CD8-positive, alpha-beta memory T cell (primary cell): ENCODE measurements at places on chromosomes 12 and 14.

DNA sequence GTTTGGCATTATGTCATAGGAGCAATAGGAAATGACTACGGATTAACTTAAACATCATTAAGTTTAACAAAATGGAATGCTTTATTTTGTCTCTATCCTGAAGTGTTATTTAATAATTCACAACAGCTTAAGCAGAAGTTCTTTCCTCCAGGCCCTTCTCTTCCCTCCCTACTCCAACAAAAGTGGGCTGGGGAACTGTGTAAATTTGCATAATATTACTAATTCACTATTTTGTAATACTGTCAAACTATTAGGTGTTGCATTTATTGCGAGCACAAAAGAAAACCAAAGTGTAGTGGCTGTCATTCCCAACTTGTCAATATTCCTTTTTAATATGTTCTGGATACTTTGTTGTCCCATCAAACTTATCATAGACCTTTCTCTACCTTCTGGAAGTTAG, 69.8 kb downstream of the ATG14 start:
- no peak for DNase-seq

DNA sequence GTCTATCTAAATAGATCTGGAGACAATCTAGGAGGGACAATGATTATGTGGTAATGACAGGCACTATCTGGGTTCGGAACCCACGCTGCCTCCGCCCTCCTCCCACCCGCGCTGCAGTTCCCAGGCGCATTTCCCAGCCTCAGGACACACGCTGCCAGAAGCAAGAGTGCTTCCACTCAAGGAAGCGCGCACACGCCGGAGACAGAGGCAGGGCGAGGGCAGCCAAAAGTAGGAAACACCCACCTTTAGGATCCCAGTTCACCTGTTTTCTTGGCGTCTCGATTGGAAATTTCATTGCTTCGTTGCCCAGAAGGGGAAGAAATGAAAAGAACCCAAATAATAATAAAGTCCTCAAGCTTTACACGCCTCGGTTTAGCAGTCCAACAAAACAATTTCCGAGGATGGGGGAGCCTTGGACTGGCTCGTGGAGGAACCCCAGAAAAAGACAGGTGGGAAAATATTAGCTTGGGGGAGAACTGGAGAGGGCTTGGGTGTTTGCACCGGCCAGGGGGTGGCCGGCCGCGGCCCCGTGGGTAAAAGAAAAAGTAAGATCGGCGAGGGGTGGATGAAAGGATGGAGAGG, 474 bp downstream of the KCNK10 start:
- DNase-seq, result no peak

- DNase-seq, result peak; percentile 37
These were observed 30.5 kb downstream of the PPP2R5C start for GRCh38 chr14:101791919-101792572.

DNA sequence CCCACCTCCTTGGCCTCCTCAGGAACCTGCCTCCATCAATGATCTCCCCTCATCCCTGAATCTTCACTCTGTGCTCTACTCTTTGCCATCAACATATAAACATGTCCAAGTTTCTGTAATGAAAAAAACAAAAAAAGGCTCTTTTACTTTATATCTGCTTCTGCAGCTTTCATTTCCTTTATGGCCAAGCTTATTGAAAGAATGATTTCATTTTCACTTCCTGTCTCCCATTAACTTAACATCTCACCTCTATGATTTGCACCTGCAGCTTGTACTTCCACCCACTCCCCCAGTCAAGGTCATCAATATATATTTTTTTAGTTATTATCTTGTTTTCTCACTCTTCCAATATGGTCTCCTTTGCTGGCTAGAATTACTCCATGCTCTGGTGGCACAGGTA, 15.6 kb upstream of the RNU6-7 start:
- no peak for DNase-seq

GRCh38 chr14:64501411-64502171, 2.0 kb downstream of the ZBTB25 start:
- DNase-seq, result peak; percentile 3
